Mesothelial cell of epicardium (in vitro differentiated cells): ENCODE measurements at places on chromosomes 11 and 22. TPM values are rescaled to one million over a fixed set of nuclear protein-coding genes. Genes with fewer than 3 reads are reported as not detected.

Gene CDON
- total RNA-seq: 159 to 180 TPM (median 165 TPM) in 3 replicates

Gene COA4
- total RNA-seq: 61.3 to 64.0 TPM (median 63.1 TPM) in 3 replicates

Gene SLC3A2
- 205 to 212 TPM (median 208 TPM) in 3 replicates for total RNA-seq

Gene WEE1
- total RNA-seq: 64.7 to 67.2 TPM (median 66.4 TPM) in 3 replicates

Gene SCARF2
- 45.7 to 47.2 TPM (median 46.8 TPM) in 3 replicates for total RNA-seq

Gene SLC22A9
- not detected in 3 replicates for total RNA-seq

- no peak for DNase-seq
Observed at GRCh38 chr11:95674657-95675358, 114.8 kb downstream of the FAM76B start.

GRCh38 chr22:30383061-30383460 is 4.2 kb downstream of the RNF215 start:
- DNase-seq: no peak

DNA sequence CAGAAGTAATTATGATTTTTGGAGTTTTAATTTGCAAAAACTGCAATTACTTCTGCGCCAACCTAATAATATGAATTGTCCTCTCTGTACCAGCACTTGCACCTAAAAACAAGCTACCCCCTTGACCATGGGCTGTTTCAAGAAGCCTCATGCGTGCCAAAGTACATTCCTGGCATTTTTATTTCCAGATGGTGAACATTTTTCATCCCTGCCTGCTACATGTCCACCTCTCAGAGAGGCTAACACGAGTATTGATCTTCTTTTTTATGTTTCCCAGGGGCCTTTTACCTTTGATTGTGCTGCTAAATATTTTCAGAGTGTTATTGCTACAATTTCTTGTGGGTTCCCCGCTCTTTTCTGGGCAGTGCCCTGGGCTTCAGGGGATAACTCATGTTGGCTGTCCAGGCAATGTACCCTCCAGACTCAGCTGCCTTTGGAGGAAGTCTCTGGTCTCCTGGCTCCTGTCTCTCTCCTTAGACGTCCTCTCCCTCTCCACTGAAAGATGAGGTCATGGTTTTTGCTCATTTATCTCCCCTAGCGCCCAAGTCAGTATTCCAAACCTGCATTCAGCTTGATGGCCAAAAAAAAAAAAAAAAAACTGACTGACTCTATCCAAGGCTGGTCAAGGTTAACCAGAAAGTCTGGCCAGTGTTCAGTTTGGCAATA is 86.2 kb upstream of the ASPHD2 start:
- DNase-seq: no peak

GRCh38 chr22:46004105-46004866 is 27.3 kb upstream of the WNT7B start:
- no peak for DNase-seq

- DNase-seq: no peak
Observed at GRCh38 chr11:100991541-100991940, 138.1 kb downstream of the PGR start.

- DNase-seq: no peak
Observed at GRCh38 chr11:93972790-93973189, 48.4 kb upstream of the HEPHL1 start.
